ENCODE measurements at places on chromosomes 1 and 21.

DNA sequence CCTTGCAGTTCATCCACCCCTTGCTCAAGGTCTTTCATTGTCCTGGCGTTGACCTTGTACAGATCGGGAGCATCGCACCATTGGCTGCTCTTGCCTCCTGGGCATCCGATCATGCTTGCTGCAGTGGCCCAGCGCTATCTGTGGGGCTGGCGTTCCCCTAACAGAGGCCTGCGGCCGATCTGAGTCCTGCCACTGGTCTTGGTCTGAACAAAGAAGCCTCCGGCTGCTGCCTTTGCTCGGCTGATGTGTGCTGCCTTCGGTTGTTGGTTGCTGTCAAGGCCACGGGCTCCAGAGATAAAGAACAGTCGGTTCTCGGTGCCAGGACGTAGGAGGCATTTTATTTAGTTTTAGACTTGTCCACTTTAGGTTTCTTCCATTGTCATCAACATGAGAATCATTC lies 39.0 kb downstream of the PCNT start:
- DNase-seq: no peak

DNA sequence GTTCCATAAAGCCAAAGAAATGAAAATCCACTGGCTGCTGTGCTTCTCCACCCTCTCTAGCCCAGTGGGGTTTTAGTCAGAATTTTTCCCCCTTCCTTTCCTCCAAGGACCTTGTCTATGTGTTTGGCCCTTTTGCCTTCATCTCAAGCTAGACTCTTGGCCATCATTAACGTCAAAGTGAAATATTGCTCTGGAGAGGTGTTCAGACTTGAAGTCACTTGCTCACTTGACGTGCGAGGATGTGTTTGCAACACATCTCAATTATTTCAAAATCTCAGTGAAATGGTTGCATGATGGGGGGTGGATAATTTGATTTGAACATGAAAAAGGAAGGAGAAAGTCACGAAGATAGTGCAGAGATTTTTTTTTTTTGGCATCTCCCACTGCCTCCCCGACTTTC lies 13.6 kb downstream of the EVA1C start:
- no peak for DNase-seq

DNA sequence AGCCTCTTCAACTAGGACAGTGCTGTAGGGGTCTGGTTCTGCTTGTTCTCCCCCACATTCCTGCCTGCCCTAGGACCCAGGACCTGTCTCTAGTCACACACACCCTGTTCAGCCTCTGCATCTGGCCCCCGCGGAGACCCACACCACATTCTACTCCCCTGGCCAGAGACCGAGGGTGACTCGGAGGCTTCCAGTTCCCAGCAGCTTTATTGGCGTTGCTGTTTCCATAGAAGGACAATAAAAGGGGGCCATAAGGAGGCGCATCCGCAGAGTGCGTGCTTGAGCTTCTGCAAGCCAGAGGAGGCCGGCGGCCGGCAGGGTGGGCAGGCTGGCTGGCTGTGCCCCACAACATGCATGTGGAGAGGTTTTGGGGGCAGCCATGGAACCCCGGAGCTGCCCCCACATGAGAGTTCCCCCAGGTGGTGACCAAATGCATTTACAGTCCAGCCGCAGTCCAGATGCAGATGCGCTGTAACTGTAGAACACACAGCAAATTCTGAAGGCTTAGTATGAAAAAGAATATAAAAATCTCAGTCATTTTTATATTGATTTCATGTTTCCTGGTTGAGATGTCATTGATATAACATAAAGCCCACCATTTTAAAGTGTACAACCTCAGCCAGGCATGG lies 52.4 kb downstream of the PDE9A start:
- no peak for DNase-seq

- DNase-seq: no peak
Observed at GRCh38 chr1:6113745-6114144, 66.4 kb downstream of the CHD5 start.

DNA sequence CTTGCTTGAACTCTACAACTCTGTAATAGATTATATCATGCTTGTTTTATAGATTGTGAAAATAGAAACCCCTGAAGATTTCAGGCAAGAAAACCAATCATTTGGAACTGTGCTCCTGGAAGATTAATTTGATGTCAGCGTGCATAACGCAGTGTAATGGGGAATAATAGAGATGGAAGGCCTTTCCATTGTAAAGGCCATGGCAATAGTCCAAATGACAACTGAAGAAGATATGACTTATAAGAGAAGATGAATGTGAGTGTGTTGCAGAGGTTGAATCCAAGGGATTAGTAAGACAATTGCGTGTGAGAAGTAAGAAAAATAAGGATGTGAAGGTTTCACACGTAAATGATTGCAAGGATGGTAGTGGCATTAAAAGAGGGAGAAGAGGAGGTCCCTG lies 285.0 kb downstream of the DUSP10 start:
- DNase-seq: no peak

- no peak for DNase-seq
Observed at GRCh38 chr1:243798726-243799125, 51.3 kb downstream of the AKT3 start.

DNA sequence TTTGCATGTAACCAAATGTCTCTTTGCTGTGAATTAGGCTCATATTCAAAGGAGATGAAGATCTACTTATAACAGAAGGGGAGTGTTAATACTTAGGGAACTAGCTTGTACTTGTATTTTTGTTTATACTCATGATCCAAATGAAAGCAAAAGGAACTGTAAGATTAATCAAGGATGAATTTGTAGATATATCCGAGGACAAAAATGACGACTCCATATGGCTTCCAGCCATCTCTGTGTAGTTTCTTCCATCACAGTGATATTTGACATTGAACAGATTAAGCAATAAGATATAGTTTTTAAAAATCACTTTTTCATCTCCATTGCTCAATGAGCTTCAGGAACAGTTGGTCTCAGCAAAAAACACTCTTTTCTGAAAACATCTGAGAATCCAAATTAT lies 257.4 kb upstream of the CAMK1G start:
- no peak for DNase-seq

DNA sequence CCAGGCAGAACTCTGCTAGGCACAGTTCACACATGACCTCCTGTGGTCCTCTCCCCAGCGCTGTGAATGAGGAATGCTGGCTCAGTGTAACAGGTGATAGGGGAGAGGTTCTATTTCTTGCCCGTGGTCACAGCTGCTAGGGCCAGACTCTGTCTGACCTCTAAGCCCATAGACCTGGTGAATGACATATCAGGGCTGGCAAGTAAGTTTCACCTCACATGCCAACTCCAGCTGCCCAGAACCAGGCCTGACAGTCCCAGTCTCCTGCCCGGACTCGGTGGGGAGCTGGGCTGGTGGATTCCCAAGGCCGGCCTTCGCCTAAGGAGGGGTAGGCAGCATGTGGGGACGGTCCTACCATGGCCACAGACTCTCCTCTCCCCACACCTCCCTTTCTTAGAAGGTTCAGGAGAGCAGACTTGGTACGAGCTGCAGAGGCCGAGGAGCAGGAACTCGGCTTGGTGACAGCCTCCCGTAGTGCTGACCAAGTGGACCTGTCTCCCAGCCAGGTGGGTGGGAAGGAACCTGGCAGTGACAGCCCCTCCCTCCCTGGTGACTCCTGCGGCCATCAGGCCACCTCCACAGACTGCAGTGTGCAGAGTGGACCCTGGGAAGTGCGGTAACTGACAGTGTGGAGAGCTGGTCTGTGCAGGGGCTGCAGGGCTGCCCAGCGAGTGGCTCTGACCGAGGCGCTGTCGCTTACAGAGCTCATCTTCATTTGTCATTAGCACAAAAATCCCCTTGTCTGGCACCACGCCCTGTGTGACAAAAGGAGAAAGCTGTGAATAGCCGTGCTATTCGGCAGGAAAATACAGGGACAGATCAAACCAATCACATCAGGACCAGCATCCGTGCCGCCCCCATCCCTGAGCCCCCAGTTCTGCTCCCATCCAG lies 74.6 kb downstream of the SCCPDH start:
- no peak for DNase-seq

GRCh38 chr21:41488080-41488479 lies 19.9 kb downstream of the TMPRSS2 start:
- no peak for DNase-seq

- no peak for DNase-seq
Observed at GRCh38 chr1:201982623-201983379, at the start of gene RNPEP. Gene RNPEP, plus strand, starts transcription at chr1:201982648. Its CDS starts 19 bp downstream, at chr1:201982667.

DNA sequence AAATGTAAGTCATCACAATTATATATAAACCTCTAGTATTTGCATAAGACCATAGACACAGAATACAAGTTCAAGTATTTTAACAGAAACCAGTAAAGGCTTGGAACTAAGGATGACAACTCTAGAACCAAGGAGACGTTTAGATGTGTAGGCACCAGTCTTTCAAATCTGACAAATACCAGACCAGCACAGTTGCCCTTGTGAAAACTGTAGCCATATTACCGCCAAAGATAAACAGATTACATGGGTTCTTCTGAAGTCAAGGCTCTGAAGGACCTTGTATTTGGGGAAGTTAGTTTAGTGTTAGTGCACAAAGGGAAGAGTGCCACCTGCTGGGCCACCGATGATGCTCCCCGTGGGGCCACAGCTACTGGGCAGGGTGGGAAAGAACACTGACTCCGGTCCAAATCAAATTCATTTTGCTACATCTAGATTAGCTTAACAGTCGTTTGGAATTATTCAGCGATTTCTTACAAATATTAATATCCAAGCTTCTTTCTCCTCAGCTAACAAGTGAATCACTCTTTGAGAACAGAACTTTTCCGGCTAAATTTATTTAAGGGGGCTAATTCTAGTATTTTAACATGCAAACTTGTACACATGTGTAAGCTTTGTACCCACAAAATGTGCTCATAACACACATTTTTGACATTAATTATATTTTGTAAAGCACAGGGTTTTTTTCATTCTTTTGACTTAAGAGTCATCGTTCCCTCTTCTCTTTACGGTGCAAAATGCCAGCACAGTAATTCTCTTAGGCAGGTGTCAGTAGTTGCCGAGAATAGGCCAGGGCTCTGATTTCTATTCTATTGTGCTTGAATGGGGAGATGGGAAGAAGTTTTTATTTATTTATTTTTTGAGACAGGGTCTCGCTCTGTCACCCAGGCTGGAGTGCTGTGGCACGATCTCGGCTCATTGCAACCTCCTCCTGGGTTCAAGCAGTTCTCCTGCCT lies 8.0 kb upstream of the NIBAN1 start:
- peak; percentile 64 for DNase-seq

DNA sequence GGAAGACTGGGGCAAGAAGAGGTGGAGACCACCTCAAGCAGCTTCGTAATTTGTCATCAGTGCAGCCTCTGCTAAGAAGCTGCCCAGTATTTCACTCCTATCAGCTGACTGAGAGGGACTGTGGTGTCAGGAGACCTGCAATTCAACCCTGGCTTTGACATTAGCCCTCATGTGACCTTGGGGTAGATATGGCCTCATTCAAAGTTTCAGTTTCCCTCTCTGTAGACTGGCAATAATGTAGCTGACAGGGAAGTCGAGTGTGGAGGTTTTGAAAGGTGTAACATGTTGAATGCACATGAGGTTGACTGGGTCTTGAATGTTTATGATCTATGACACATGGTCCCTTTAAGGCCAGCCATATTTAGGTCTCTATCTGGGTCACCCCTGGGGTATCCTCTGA lies 2.2 kb upstream of the SPRR4 start:
- DNase-seq: no peak

DNA sequence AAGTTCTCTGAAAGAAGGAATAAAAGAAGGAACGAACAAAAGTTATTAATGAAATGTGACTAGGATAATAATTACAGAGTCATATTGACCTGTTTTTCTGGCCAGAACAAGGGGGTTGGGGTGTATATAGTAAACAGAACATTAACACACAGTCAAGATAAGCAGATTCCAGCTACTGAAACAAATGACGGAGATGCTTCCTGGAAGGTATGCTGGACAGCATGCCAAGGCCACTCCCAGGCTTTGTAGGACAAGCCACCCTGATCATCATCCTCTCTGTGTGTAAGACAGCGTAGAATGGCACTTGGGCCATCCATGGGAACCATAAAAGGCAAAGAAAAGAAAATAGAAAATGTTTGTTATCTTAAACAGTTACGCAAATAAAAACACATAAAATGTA lies 120.7 kb downstream of the TGFBR3 start:
- no peak for DNase-seq

DNA sequence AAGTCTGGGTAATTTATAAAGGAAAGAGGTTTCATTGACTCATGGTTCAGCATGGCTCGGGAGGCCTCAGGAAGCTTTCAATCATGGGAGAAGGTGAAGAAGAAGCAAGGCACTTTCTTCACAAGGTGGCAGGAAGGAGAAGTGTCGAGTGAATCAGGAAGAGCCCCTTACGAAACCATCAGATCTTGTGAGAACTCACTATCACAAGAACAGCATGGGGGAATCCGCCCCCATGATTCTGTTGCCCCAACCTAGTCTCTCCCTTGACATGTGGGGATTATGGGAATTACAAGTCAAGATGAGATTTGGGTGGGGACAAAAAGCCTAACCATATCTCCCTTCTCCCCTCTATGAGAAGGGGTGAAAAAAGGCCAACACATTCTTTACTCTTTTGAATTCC lies 11.2 kb upstream of the IVNS1ABP start:
- DNase-seq: no peak

DNA sequence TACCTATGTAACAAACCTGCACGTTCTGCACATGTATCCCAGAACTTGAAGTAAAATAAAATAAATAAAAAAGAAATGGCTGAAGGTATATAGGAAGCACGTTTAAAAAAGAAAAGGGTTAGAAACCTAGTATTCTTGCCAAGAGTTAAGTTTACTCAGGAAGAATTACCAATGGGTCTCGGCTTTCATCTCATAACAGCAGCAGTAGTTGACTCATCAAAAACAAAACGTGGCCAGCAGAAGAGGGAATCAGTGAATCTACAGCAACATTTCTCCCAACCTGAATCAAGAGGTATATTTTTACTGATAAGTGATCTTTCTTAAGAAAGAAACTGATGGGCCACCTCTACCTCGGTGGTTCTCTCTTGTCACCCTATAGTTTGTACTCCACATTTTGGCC lies 340.3 kb downstream of the BRINP2 start:
- DNase-seq: no peak

DNA sequence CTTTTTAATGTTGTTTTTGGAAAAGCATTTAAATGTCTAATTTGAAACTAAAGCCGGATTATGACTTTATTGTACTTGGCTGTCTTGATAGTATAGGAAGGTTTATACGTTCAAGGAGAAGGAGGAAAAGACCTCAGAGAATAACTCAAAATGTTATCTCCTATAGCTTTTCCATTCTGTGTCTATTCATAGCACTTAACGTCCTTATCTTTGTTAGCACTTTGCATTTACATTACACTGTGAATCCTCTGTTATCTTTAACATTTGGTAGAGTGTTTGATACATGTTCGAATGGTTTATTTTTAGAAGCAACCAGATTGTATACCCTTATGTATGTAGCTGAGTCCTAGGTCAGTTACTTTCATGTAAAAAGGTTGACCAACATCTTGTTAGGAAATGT lies 50.8 kb upstream of the PODN start:
- no peak for DNase-seq

- DNase-seq: no peak
Observed at GRCh38 chr1:91684481-91685196, 184.0 kb downstream of the CDC7 start.
